ENCODE measurements at places on chromosomes 1 and 21. TPM values are rescaled to one million over a fixed set of nuclear protein-coding genes. Genes with fewer than 3 reads are reported as not detected.

The FYB2 gene
- not detected for total RNA-seq

The RNU1-1 gene
- 1,438 TPM for total RNA-seq

The VSIG8 gene
- total RNA-seq: not detected

The CELSR2 gene
- total RNA-seq: 8.6 TPM

The COL18A1 gene
- total RNA-seq: 628 TPM

The GNB1 gene
- total RNA-seq: 419 TPM

The GPR37L1 gene
- total RNA-seq: not detected

The MYOG gene
- not detected for total RNA-seq

The OR2T2 gene
- total RNA-seq: not detected

The OLFM3 gene
- not detected for total RNA-seq

The C1orf105 gene
- not detected for total RNA-seq

The ACTN2 gene
- 0.28 TPM for total RNA-seq

The GON4L gene
- 46.5 TPM for total RNA-seq

The CFHR1 gene
- total RNA-seq: not detected

The DENND2D gene
- not detected for total RNA-seq

The AMY2A gene
- not detected for total RNA-seq

The FMN2 gene
- total RNA-seq: 3.5 TPM

The UBQLN4 gene
- 30.2 TPM for total RNA-seq

The ZSWIM5 gene
- total RNA-seq: 0.51 TPM

The MYBPH gene
- not detected for total RNA-seq

The SIPA1L2 gene
- 8.9 TPM for total RNA-seq

The CRP gene
- not detected for total RNA-seq

The GCSAML gene
- not detected for total RNA-seq

The HPCAL4 gene
- not detected for total RNA-seq

The SPRR2F gene
- not detected for total RNA-seq

The FAM110D gene
- 0.23 TPM for total RNA-seq

The KIAA1614 gene
- 8.2 TPM for total RNA-seq

The PPFIA4 gene
- 6.0 TPM for total RNA-seq

The TCHH gene
- not detected for total RNA-seq

The SEC16B gene
- 5.7 TPM for total RNA-seq

The EPS8L3 gene
- total RNA-seq: not detected

The KLHL12 gene
- 24.0 TPM for total RNA-seq

The ZDHHC18 gene
- 25.5 TPM for total RNA-seq

Data from chondrocyte (in vitro differentiated cells).